A172 (cell line): ENCODE measurements at places on chromosomes 2 and 18. TPM values are rescaled to one million over a fixed set of nuclear protein-coding genes. Genes with fewer than 3 reads are reported as not detected.

GRCh38 chr18:48775372-48776155, 175.2 kb downstream of the SMAD7 start:
- DNase-seq = no peak

- no peak for DNase-seq
Observed at GRCh38 chr2:157922336-157922735, 46.2 kb upstream of the ACVR1 start.

GRCh38 chr18:70363861-70364260, 75.0 kb downstream of the SOCS6 start:
- no peak for DNase-seq

IL1B gene
- total RNA-seq = 0.19 TPM in 1 of 2 replicates, not detected in the other

BUB1 gene
- total RNA-seq = 111 and 113 TPM in 2 replicates

GRCh38 chr2:197613509-197613987, 61.8 kb downstream of the RFTN2 start:
- no peak for DNase-seq
